Vagina (tissue), 2 donors: ENCODE measurements at places on chromosomes 6 and 20. TPM values are rescaled to one million over a fixed set of nuclear protein-coding genes. Genes with fewer than 3 reads are reported as not detected.

DNA sequence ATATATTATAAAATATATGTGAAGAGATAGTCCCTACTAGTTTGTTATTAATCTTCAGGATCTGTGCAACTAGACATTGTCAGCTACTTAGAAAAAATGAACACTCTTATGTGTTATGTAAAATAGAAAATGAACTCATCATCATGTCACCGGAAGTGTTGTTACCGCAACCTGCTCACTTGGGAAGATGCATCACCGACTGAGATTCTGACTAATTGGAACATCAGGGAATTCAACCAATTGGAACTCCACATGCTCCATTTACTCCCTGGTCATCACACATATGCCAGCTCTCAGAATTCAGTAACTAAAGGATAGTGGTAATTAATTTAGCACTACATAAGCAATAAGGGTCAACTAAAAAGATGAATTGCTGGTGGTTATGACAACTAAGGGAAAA lies 16.7 kb upstream of the B3GAT2 start:
- no peak for DNase-seq

The TPX2 gene
- 6.1 TPM for total RNA-seq

The ULBP2 gene
- total RNA-seq = not detected

The LKAAEAR1 gene
- total RNA-seq = not detected

The FAM50B gene
- 4.9 TPM for total RNA-seq

DNA sequence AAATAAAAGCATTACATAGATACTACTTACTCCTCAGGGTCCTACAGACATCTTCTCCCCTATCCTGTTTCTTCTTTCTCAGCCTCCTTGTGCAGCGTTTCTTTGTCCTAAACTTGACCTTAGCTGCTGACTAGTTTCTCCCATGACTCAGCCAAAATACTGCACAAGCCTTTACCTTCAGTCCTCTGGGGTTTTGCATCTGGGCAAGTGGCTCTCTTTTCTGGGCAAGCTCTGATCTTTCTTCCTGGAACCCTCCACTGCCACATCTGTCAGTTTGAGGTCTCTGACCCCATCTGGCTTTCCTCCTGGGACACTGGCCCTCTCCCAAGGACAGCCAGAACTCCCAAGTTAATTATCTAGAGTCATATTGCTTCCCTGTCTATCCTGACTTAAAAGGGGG lies 838.4 kb downstream of the DHX35 start:
- no peak for DNase-seq

GRCh38 chr6:52457096-52457495 lies 37.0 kb downstream of the EFHC1 start:
- DNase-seq = no peak

GRCh38 chr6:8234321-8234720 lies 132.0 kb upstream of the EEF1E1 start:
- DNase-seq = no peak

DNA sequence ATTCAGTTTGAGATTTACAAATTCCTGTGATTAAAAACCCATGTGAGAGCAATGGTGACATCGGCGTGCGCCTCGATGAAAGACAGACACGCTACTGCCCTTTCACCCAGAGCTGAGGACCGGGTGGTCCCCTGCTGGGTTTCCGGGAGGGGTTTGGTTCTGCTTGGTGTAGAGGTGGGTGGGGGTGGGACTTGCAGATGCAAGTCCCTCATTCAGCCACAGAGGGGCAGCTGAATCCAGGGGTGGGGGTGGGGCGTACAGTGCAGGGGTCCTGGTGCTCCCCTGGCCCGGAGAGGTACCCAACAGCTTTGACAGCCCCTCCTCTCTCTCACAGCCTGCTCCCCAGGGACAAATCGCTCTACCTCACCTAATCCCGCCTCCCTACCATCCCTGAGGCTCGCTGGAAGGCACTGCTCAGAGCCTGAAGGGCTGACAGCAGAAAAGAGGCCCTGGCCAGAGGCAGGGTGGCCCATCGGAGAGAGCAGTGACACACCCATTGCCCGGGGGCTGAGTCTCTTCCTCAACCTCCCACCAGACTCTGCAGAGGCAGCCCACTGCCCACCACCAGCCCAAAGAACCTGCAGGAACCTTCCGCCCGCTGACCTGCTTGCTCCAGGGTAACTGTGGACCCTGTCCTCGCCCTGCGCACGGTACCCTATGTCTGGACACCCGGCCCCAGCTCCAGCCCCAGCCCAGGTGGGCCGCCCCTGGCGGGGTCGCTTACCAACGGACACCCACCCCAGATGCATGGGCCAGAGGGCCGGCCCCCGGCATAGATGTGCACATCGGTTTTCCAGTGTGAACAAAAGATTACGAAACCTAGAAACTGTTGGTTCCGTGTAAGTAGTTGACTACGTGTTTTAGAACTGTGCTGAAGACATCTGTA lies 118.4 kb downstream of the JPH2 start:
- peak; percentile 65 for DNase-seq

The UCKL1 gene
- 50.1 TPM for total RNA-seq

DNA sequence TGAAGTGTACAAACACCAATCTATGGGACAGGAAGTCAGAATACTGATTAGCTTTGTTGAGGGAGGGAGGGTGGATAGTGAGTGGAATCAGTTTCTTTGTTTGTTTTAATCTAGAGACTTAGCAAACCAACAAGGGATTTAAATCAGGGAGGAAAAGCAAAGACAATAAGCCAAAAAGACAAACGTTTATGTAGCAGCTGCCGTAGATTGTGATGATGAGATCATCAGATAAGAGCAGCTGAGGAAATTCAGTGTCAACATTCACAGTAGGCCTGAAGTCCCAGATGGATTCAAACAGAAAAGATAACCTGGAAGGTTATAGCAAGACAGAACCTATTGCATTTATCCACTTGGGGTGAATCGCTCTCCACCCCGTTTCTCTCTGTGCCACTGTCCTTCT lies 104.9 kb upstream of the SYNDIG1 start:
- DNase-seq = no peak

DNA sequence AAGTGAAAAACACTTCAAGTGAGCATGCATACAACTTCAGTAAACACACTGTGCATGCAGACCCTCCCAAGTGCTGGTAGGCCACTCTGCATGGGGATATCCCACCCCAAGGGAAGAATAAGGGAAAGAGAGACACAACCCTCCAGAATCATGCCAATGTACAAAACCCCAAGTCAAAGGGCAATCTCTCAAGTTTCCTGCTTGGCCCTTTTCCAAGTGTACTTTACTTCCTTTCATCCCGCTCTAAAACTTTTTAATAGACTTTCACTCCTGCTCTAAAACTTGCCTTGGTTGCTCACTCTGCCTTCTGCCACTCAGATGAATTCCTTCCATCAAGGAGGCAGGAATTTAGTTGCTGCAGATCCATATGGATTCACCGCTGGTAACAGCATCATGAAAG lies 205.7 kb upstream of the PROKR2 start:
- no peak for DNase-seq

The NANP gene
- 3.7 TPM for total RNA-seq

GRCh38 chr6:96235927-96236326 lies 220.2 kb downstream of the FUT9 start:
- no peak for DNase-seq

The VIP gene
- 68.0 TPM for total RNA-seq

The BIRC7 gene
- 2.7 TPM for total RNA-seq

- DNase-seq = no peak
Observed at GRCh38 chr6:24883618-24884017, 52.1 kb downstream of the RIPOR2 start.
